ENCODE measurements at places on chromosomes 13 and 19.

DNA sequence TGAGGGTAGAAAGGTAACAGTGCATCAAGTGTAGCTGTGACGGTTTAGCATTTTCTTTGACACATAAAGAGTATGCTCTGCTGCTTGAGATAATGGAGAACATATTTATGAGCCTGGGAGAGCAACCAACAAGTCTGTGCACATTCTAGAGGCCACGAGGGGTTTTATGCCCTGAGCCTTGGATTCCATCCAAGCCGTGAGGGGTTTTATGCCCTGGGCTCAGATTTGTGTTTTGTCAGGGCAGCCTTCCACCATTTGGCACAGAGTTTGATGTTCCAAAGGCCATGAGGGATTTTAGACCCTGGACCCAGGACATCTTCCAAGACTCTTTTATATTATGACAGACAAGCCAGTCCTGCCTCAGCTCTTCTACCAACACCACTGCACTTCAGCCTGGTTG, 106.4 kb downstream of the ZNF486 start:
- ATAC-seq, result no peak

- no peak for ATAC-seq
These were observed 24.9 kb upstream of the AMER2 start for GRCh38 chr13:25196971-25197370.

- ATAC-seq, result no peak
These were observed 903.1 kb downstream of the SLITRK6 start for GRCh38 chr13:84896128-84896527.

DNA sequence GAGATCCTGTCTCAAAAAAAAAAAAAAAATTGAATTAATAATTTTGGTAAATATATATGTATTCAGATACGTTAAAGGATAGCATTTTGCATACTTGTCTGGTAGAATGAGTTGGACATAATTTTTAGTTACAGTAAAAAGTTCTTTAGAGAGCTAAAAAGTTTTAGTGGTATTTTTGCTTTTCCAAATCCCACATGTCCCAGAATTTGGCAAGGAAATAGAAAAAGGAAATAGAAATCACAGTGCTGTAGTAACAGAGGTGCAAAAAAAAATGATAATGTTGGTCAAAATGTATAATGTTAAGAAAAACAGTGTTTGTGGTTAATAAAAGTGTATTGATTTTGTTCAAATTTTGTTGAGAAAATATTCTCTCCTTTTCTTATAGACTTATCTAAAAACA, 96.8 kb downstream of the LRCH1 start:
- no peak for ATAC-seq

DNA sequence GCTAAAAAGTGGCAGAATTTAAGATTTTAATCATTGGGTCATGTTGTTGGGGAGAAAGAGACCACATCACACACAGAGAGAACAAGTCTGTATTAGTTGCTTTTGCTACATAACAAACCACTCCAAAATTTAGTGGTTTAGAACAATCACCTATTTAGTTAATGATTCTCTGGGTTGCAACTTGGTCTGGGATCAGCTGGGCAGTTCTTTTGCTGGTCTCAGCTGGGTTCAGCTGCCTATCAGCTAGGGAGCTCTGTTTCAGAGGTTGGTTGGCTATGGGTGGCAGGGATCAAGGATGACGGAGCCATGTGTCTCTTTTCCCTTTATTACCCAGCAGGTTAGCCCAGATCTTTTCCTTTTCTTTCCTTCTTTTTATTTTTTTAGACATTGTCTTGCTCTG, 8.9 kb downstream of the PINLYP start:
- no peak for ATAC-seq
